ENCODE measurements at places on chromosomes 1 and 21.

- DNase-seq, result no peak
These were observed 11.6 kb downstream of the ERRFI1 start for GRCh38 chr1:8014381-8014988.

- DNase-seq, result no peak
These were observed 81.4 kb upstream of the ZNF326 start for GRCh38 chr1:89913353-89914095.

GRCh38 chr1:104636581-104636980, 886.9 kb downstream of the AMY1C start:
- DNase-seq, result no peak

DNA sequence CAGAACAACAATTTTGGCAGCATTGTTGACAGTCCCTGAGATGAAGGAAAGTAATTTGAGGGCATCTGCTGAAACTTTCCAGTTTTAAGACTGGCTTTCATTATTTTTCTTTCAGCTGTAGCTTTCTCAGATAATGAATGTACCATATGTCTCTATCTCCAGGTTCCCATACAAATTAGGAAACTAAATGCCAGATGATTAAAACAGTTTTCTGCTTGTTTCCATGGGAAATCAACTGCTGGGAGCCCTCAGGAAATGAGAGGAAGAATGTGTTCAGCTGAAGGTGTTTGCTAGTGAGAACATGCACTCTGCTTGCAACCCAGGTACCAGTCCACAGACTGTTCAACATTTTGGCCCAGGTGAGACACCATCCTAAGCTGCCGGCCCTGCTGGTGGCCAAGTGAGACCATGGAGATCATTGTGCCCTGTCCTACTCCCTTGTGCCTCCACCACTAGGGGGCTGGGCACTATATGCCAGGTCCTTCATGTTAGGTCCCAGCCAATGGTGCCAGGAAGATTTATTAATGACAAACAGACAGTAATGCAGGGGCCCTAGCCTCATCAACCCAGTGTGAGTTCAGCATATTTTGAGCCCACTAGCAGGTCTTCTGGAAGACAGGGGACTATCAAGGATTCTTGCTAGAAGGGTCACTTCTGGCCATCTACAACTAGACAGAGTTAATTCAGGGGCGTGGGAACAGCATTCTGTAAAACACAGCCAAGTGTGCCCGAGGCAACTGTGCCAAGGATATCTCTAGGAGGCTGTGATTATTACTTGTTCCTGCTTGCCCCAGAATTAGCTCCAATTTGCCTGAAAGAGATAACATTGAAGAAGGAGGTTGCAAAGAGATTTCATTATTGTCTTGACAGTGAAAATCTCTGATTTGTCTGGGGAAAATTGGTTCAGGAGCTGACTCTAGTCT, 17.0 kb upstream of the LRRC8C start:
- DNase-seq, result no peak

GRCh38 chr1:172764378-172764777, 105.5 kb downstream of the FASLG start:
- DNase-seq, result no peak

DNA sequence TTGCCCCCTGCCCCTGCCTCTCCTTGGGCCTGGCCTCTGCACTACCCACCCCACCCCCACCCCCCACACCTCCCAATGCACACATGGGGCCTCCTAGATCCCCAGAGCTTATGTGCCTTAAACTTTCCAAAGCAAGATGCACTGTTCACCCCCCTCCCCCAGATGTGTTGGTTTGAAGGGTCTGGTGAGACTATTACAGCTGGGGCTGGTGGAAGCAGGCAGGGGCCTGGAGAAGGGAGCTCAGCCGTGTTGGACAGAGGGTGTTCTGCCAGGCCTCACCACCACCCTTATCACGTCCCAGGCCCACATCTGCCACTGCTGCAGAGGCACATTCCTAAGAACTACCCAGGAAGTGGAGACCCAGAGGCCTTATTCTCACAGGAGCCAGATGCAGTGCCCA, 18.3 kb upstream of the RSPO1 start:
- DNase-seq, result no peak

- DNase-seq, result no peak
These were observed 11.9 kb downstream of the PKNOX1 start for GRCh38 chr21:42986125-42986783.

- DNase-seq, result no peak
These were observed 131.8 kb downstream of the CCDC185 start for GRCh38 chr1:223524930-223525451.

- no peak for DNase-seq
These were observed at the start of gene PLPPR4 for GRCh38 chr1:99264201-99265021. Gene PLPPR4 (plus strand): TSS chr1:99264492. CDS start chr1:99264594, 102 bp downstream.

DNA sequence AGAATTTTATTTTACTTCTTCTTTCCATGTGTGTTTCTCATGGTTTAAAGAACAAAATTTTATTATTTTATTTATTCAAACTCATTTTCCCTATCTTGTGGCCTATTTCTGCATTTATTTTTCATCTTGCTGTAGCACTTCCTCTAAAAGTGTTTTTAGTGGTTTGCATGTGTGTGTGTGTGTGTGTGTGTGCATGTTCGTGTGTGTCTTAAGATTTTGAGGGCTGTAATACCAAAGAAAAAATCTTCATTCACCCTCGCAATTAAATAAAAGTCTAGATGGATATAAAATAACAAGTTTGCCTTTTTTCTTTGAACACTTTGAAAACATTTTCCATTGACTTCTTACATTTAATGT, 24.6 kb upstream of the FCRL3 start:
- no peak for DNase-seq

GRCh38 chr1:89705901-89706699, 73.2 kb downstream of the LRRC8C start:
- no peak for DNase-seq

- DNase-seq, result peak; percentile 13
These were observed 23.5 kb downstream of the F11R start for GRCh38 chr1:160997323-160998038.

DNA sequence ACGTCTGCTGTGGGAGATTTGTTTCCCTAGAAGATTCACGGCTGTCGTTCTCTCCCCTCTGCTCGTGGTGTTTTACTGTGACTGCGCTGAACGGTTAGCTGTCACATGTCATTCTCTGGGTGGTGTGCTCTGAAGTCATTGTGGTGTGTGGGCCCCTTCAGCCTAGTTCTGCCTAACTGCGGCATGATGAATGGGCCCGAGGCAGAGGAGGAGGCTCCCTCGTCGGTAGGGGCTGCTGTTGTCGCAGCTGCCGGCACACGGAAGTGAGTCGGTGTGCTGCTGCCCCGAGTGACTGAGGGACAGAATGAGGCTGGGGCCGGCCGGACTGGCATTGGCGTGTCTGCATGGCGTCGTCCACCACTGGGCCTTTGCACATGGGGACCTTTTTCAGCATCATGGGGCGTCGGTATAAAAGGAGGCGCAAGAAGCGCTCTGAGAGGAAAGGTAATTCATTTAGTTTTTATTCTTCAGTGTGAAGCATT, 77.9 kb downstream of the ADARB1 start:
- DNase-seq, result peak; percentile 33

DNA sequence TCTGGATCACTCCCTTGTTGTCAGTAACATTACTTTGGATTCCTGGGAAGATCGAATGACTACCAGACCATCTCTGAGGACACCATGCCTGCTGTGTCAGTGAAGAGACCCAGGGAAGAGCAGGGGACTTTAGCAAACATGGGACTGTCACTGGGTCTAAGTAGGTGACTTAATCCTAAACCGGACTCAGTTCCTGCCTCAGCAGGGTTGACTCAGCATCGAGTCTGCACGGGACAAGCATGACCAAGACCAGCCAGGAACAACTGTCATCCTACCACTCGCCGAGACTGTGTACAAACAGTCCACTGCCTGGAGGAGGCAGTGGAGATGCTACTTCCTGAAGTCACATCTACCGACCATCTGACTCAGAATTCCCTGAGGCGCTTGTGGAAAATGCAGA, 53.2 kb upstream of the RAB4A start:
- no peak for DNase-seq

DNA sequence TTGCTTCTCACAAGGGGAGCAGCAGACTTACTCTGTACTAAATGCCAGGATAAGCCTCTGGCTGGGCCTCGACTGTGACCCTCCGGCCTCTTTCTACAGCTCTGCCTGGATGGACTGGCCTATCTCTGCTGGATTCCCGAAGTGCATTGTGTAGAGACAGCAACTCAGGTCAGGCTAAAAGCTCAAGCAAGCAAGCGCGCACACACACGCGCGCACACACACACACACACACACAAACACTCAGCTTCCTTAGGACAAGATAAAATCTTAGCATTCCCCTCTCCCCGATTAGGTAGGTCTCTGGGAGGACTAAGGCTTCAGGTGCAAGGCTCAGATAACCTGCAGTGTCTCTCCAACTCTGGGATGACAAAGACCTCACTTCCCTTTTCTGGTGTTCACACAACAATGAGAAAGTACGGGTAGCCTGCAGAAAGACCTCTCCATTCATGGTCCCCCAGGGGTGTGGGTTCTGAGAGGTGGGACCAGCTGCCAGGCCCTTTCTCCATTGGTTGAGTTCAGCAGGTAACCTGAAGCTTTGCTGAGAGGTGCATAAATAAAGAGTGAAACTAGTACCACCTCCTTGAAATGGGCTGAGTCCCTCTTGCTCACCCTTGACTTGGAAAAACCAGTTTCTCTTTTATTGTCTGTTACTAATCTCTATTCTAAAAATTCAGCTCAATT, 155.1 kb upstream of the CAMK1G start:
- no peak for DNase-seq

- DNase-seq, result no peak
These were observed 12.2 kb upstream of the GPR161 start for GRCh38 chr1:168148916-168149315.

DNA sequence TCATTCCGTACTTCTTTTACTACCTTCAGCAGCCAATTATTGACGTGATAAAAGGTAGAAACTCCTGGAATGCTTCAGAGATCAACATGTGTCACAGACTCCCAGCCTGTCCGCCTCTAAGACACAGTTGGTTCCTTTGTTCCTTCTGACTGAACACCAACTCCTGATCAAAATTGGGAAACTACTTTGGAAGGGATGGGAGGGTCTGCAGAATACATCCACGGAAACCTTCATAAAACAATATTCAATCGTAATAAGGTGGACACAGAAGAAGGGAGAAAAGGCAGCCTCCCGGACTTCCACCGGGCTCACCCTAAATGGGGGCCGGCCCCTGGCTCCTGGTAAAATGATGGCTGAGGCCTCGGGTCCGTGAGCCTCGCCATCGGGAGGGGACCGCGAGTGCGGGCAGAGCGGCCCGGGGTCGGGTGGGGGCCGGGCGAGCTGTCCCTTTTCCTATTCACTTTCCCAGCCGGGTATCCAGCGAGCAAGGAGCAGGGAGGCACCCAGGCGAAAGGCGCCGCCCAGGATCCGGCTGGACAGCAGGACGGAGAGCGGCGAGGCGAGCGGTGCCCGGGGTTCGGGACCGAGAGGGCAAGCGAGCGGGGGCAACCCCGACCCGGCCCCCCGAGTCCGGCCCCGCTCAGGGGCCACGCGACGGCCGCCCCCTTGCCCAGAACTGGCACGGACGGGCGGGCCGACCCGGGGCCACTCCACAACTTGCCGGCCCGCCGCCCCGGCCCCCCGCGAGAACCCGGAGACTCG, 805 bp downstream of the NRIP1 start:
- DNase-seq, result no peak

DNA sequence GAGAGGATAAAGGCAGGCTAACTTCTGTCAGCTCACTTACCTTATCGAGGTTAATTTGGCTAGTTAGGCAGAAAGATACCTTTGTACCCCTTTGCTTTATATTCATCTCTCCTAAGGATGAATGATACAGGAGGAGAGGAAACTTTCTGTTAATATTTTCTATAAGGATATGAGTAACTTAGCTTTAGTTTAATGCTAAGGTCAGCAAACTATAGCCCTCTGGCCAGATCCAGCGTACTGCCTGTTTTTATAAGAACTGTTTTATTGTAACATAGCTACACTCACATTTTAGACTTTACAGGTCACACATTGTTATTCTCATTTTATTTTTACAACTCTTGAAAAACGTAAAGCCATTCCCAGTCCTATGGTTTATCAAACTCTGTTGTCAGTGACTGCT, 18.1 kb downstream of the DHX9 start:
- DNase-seq, result no peak

DNA sequence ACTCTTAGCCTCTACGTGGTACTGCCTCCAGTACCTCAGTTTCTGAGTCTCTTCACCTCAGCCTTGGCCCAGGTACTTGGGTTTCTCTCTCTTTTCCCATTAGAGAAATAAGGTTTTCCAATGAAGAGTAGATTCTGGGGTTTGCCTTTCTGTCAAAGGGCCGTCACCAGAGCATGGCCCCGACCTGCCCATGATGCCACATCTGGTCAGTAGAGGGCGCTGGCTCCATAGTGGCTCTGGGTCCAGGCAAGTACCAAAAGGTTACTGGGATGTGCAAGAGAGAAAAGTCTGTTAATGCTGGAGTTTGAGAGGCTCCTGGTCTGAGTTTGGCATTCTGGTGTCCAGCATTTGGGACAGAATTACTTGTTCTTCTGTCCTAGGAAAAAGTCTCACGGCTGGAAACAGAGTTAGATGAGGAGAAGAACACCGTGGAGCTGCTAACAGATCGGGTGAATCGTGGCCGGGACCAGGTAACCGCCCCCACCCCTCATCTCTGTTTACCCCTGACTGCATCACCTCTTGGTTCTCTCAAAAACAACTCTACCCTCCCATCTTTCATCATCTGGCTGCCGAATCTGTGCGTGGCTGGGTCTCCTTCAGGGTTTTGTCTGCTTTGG, 5.3 kb upstream of the TUFT1 start:
- peak; percentile 68 for DNase-seq

- DNase-seq, result no peak
These were observed 68.4 kb upstream of the SSBP3 start for GRCh38 chr1:54474310-54475251.

- no peak for DNase-seq
These were observed 47.8 kb upstream of the ECE1 start for GRCh38 chr1:21337928-21338572.

- DNase-seq, result no peak
These were observed 10.0 kb downstream of the FAM163A start for GRCh38 chr1:179753061-179753460.

- no peak for DNase-seq
These were observed 31.3 kb downstream of the SLC1A7 start for GRCh38 chr1:53111073-53111556.

Measured in activated CD4-positive, CD25-positive, alpha-beta regulatory T cell (primary cell).